ENCODE measurements at places on chromosomes 12 and 14.
A peak's percentile ranks its signal among the peaks of the same experiment; 100 is the strongest.

GRCh38 chr14:89574420-89574819 lies 157.4 kb upstream of the FOXN3 start:
- no peak for DNase-seq

DNA sequence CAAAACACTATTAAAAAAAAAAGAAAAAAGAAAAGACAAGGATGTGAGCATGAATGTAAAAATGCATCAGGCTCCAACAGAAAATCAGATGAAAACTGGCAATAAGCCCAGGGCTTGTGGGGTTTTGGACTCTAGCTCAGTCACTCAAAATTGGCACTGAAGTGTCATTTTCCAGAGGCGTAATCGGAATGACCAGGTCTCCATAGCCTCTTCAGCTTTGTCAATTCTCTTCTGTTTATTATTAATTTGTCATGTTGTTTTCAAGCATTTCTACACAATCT lies 137.2 kb upstream of the TRHDE start:
- DNase-seq, result no peak

GRCh38 chr14:64253672-64254071 lies 40.5 kb downstream of the ESR2 start:
- no peak for DNase-seq

DNA sequence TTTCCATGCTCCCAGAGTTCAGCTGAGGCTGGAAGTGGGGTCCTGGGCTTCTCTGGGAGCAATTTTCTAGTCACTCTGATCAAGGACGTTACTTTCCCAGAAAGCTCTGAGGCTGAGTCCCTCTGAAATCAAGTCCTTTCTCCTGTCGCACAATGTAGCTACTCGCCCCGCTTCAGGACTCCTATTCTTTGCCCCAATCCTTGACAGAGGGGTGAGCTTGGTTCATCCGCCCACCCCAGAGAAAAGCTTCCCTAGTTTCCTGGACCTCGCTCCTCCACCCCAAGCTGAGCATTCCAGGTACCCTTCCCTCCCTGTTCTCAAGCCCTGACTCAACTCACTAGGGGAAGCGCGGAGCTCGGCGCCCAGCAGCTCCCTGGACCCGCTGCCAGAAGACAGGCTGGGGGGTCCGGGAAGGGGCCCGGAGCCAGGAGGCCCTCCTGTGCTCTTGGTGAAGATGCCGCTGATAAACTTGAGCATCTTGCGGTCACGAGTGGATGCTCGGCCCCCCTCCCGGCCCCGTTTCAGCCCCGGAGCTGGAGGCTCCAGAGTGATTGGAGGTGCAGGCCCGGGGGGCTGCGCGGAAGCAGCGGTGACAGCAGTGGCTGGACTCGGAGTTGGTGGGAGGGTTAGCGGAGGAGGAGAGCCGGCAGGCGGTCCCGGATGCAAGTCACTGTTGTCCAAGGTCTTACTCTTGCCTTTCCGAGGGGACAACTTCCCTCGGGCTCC lies 1.6 kb downstream of the AGAP2 start:
- DNase-seq, result no peak

- DNase-seq, result no peak
Measured at GRCh38 chr12:82904219-82904790, 217.6 kb downstream of the TMTC2 start.

DNA sequence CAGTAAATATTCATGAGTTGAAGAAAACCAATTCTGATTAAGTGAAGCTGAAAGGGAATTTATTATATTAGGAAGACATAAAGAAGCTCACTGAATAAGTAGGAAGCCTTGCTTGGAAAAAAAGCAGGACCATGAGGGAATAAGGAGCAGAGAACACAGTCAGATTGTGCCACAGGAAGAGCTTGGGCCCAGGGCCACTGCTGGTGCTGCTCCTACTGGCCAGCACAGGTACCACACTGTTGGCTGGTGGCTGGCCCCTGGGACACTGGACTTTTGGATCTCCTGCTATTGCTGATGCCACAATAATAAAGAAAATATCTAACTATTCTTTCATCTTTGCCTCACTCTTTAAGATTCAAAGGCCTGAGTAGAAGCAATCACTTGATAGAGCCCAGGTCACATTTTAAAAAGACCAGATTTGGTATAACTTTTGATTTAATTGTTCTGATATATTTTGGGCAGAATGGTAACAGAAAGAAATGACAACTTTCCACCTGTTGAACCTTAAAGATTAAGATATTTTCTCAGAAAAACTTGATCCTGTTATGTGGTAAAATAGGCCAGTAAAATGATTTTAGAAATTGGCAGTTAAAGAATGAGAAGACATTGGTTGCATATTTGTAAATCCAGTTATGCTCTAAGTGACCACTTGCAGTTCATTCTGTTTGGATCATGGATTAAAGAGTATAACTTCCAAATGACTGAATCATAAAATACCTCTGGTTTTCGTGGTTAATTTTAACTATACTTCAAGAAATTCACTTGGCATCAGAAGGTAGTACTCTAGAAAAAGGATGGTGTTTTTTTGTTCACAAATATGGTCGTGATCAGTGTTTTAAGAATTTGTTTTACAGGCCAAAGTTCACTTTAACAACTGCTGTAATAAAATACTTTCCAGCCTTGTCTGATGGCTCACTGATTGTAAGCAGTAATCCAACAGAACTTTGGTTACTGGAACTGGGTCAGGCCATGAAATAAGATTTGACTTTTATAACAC lies 68.3 kb downstream of the DERA start:
- DNase-seq, result no peak

DNA sequence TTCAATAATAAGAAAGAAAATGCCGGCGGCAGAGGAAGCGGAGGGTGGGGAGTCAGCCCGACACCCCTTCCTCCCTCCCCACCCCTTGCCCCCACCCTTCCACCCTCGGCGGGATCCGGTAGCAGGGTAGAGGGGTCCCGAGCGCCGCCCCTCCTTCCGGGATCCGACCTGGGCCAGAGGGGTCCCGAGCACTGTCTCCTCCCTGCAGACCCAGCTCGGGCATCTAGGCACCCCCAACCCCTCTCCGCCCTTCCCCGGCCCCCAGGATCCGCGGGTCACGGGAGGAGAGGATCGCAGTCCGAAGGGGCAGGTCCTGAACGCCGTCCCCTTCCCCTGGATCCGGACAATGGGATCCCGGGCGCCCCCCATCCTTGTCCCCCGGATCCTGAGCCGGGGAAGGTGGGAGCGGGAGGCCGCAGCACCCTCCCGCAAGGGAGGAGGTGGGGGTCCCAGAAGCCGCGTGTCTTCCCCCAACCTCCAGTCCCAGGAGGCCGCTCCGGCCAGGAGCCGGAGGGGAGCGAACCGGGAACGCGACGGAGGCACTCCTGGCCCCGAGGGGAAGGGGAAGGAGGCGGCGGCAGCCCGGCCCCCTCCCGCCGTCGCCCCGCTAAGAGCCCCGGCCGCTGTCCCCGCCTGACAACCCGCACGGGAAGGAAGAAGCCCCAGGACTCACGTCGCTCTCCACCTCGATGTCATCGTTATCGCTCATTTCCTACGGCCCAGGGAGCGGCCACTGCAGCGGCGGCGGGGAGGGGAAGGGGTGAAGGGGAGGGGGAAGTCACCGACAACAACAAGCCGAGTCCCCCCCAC lies 481 bp downstream of the MAX start:
- DNase-seq, result peak; percentile 58

DNA sequence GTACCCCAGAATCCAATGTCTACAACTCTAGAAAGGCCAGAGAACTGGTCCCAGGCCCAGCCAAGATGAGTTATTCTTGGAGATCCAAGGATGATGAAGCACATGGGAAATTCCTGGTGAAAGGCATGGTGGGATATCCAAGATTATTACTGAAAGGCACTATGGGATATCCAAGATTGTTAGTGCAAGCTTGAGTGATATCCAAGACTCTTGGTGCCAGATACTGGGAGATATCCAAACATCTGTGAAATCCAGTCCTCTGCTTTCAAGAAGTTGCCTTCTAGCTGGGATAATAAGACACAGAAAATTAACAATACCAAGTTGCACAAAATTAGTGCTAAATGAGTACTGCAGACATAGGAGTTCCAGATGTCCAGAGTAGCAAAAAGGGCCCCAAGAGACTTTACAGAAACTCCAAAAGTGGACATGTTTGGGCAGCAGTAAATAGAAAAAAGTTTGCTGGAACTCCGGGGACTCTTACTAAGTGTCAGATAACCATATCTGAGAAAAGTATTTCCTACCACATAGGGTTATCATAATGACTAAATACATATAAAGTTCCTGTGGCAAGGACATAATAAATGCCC lies 34.6 kb downstream of the PHLDA1 start:
- no peak for DNase-seq

GRCh38 chr14:22786685-22787084 lies 20.2 kb downstream of the OXA1L start:
- DNase-seq, result no peak

GRCh38 chr14:29759521-29760340 lies 167.9 kb downstream of the PRKD1 start:
- no peak for DNase-seq

DNA sequence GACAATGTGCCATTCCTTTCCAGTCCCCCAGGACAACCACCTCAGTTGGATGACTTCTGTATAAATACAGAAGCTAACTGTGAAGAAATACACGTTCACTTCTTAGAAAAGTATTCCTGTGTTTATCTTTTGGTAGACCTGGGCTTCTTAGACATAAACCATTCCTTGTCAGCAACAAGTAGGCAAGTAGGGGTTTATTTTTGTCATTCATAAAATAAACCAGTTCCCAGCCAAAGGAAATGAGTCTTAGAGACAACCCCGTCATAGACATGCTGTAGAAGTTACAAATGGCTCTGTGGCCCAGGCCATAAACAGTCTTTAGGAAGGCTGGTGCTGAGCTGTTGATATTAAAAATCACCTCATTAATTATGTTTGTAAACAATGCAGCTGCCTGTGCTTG lies 243.2 kb downstream of the SPTSSA start:
- no peak for DNase-seq

DNA sequence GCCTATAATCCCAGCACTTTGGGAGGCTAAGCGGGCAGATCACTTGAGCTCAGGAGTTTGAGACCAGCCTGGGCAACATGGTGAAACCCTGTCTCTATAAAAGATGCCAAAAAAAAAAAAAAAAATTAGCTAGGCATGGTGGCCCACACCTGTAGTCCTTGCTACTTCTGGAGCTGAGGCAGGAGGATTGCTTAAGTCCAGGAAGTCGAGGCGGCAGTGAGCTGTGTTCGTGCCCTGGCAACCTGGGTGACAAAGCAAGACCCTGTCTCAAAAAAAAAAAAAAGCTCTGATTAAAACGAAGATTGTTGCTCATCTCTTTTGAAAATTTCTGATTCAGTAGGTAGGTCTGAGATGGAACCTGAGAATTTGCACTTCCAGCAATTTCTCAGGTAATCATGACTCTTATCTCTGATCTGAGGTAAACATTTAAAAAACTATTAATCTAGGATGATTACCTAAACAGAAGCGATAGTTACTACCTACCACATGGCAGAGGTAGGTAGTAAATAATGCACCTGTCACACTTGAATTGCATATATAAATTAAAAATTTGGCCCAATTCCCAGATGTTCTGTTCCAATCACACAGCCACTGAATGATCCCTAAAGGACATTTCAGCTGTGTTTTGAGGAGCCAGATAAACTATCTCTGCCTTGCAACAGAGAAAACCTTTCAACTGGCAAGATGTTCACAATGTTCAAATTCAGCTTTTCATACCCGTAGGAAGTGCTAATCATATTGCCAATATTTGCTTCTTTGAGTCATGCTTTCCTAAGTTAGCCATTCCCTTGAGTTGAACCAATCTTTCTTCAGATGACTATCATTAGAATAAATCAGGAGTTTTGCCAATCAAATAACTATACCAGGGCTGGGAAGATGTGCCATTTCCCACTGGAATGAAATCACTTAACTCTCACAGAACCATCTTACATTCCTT lies 4.2 kb upstream of the TEP1 start:
- no peak for DNase-seq

DNA sequence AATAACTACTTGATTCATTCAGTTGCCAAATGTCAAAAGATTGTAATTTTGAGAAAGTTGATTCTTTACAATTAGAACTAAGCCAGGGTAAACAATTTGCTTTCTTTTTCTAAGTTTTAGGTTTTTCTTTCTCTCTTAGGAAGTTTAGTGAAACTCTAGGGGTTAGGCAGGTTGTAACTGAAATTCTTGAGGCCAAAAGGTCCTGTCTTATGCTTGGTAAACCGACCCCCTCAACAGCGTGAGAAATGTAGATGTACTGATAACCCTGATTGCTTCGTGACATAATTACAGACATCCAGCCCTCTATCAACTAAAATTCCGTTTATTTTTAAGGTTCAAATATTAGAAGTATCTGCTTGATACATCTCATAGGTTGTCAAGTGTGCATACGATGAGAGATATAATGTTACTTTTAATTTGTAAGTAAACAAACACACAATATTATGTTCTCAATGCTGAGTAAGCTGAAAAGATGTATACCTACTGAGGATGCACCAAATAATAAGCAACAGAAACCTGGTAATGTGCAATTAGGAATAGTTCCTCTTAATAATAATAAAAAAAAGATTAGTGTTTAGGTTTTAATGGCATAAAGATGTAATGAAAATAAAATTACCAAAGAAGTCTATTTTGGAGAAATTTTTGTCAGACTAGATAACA lies 7.2 kb downstream of the FUT8 start:
- DNase-seq, result no peak

- DNase-seq, result no peak
Measured at GRCh38 chr12:50711121-50711520, 52.8 kb upstream of the ATF1 start.

- DNase-seq, result no peak
Measured at GRCh38 chr14:72961579-72962335, 35.5 kb downstream of the DCAF4 start.

DNA sequence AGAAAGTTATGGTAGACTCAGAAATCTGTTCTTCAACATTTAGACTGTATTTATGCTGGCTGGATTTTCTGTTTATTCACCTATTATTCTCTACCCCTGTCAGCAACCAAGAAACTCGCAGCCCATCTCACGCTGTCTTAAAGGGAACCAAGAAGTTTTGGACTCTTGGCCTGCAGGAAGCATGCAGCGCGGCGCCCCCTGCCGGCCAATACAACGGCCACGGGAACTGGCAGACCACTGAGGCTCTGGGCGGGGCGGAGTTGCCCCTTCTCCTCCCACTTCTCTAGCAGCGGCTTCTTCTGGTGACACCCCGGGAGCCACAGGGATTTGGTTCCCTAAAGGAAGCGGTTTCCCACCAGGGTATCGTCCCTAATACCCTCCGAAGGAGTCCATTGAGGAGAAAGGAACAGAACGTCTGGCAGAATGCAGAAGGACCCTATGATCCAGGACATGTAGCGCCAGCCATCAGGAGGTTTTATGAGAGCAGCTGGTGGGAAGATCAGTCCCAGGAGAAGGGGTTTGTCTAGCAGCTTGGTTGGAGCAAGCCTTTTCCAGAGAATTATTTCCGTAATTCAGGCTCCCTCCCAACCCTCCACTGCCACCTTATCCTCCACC lies 21.0 kb upstream of the RNASE2 start:
- DNase-seq, result peak; percentile 71

- no peak for DNase-seq
Measured at GRCh38 chr12:57066245-57066644, 12.3 kb downstream of the NEMP1 start.

DNA sequence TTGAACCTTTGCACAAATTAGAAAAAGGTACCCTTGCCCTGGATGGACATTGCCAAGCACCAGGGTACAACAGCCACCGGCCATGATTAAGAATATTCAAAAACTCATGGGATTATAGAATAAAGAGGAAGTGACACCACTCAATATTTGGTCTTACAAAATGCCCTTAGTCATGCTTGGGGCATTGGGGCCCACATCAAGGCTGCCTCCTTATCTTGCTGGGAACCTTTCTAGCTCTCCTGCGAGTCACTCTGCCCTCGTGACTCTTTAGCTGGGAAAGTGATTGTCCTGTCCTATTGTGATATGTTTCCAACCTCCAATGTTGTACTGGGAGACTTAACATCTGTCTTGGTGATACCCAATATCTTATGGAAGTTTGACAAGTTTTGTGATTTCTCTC lies 57.8 kb downstream of the GTF2A1 start:
- DNase-seq, result no peak
